NCI-H510A treated with DMSO at 0.1 percent for 48 hours (cell line): ENCODE measurements at places on chromosomes 12 and 14.

DNA sequence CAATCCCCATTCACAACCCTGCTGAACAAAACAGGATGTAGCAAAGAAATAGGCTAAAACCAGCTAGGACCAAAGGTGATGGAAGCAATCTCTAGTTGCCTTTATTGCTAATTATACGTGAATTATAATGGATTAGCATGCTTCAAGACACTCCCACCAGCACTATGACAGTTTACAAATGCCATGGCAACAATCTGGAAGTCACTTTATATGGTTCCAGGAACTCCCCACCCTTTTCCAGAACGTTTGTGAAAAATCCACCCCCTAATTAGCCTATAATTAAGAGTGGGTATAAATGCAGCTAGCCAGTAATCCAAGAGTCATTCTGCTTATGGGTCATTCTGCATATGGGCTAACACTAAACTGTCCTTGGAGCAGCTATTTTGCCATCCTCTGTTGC is 328.7 kb downstream of the FLRT2 start:
- DNase-seq, result no peak

DNA sequence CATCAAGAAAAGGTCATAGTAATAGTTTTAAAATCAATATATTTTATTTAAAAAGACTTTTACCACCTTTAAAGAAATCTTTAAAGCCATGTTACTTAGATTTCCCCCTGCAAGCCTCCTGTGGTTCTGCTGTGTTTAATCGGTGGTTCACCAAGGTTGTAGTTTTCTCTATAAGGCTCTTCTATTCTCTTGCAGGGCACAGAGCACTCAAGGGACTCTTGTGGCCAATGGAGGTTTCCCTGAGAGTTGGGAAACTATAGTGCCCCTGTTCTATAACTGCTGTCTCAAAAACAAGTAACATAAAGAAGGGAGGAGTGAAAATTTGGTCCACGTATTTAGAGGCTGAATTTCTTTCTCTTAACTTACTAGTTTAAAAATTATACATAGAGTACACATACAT is 25.0 kb downstream of the DACT1 start:
- DNase-seq, result peak; percentile 63

- no peak for DNase-seq
Observed at GRCh38 chr12:131380220-131380964, 330.5 kb upstream of the SFSWAP start.

GRCh38 chr12:124423761-124424515 is 129.0 kb downstream of the RFLNA start:
- DNase-seq, result no peak

DNA sequence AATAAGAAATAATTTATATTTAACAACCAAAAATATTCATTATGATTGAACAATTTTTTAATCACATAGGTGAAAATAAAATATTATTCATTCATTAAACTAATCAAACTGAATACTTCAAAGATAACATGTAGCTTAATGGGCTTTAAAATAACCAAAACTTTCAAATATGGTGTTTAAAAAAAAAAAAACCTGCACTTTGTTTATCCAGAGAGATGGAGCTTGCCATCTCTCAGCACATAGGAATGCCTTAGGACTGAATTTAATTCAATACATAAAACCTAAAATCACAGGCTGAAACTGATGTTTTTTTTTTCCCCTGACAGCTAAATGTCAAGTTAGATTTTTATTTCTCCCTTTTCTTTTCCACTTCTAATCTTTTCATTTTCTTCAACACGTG is 14.4 kb upstream of the CCER1 start:
- DNase-seq, result no peak
